ENCODE measurements at places on chromosomes 4 and X. TPM values are rescaled to one million over a fixed set of nuclear protein-coding genes. Genes with fewer than 3 reads are reported as not detected.

Gene PCDH19
- 0.87 TPM for polyA plus RNA-seq

Gene FLNA
- 579 TPM for polyA plus RNA-seq

Gene CHRDL1
- 3.6 TPM for polyA plus RNA-seq

Gene SOD3
- polyA plus RNA-seq: 8.9 TPM

Gene ARHGEF38
- polyA plus RNA-seq: 0.58 TPM

Gene PRDM5
- polyA plus RNA-seq: 11.2 TPM

Gene MAGT1
- polyA plus RNA-seq: 23.4 TPM

Gene TECRL
- not detected for polyA plus RNA-seq

Gene TMEM33
- polyA plus RNA-seq: 46.2 TPM

Gene ZDHHC9
- polyA plus RNA-seq: 15.0 TPM

Gene ZAR1
- 0.27 TPM for polyA plus RNA-seq

Gene GPRASP3
- 6.4 TPM for polyA plus RNA-seq

Gene TEC
- 1.9 TPM for polyA plus RNA-seq

Gene CFAP99
- not detected for polyA plus RNA-seq

Data from GM23338 (cell line).